Skin of body (tissue), 3 donors: ENCODE measurements at places on chromosomes 2 and 18. TPM values are rescaled to one million over a fixed set of nuclear protein-coding genes. Genes with fewer than 3 reads are reported as not detected.
A peak's percentile ranks its signal among the peaks of the same experiment; 100 is the strongest.

DNA sequence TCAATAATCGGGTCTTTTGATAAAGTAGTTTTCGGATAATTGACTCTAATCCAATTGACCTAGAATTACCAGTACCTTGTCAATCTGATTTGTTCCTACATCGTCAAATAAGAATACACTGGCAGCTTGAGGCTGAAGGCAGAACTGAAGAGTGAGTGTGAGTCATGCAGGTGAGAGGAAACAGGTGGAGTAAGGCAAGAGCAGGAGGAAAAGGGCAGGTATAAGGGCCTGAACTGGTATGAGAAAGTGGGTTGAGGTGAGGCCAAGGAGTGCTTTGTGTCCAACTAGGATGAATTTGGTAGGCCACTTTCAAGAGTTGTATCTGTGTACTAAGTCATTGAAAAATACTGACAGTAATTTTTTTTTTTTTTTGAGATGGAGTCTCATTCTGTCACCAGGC, 186.0 kb downstream of the ZNF385B start:
- no peak for DNase-seq

DNA sequence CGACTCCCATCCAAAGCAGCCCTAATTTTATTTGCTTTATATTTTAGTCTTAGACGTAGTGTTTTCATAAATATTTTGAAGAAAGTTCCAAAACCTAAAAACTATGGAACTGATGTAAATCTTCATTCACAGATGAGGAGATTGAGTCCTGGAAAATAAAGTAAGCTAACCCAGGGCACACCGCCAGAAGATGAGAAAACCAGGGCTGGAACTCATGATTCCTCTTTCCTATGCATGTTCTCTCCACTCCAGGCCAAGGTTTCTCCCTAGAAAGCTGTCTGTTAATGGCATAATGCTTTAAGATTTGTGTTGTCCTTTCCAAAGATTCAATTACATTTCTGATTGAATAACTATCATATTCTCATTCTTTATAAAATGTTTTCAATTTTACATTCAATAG, 78.4 kb upstream of the ZC3H15 start:
- no peak for DNase-seq

GRCh38 chr18:43662657-43663056, 385.4 kb upstream of the SYT4 start:
- peak; percentile 77 for DNase-seq

Gene PNO1
- total RNA-seq: 13.1 TPM

Gene GREB1L
- 4.2 TPM for total RNA-seq
